ENCODE measurements at places on chromosomes 3 and 15. TPM values are rescaled to one million over a fixed set of nuclear protein-coding genes. Genes with fewer than 3 reads are reported as not detected.

DNA sequence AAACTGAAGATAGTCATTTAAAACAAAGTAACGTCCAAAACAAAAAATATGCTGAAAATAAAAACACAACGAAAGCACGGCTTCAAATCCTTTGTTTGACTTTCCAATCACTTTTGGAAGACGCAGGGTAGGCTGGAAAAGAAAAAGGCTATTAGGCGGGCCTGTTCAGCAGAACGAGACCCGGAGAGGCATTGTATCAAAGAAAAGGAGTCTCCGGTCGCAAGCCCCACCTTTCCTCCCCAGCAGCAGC is 691 bp downstream of the SENP7 start:
- peak; percentile 17 for DNase-seq

- no peak for DNase-seq
These were observed 374.4 kb downstream of the PTPRG start for GRCh38 chr3:61935814-61936213.

Gene CDHR4
- total RNA-seq, result not detected

Gene CD200
- 2.9 TPM for total RNA-seq

Gene SLC28A1
- total RNA-seq, result not detected

Gene ARNT2
- total RNA-seq, result not detected

Data from T-cell (primary cell).